ENCODE measurements at places on chromosomes 11 and 22.

- no peak for DNase-seq
Measured at GRCh38 chr11:134024420-134025081, 44.3 kb upstream of the JAM3 start.

- DNase-seq: no peak
Measured at GRCh38 chr22:19958083-19959042, 16.7 kb upstream of the TXNRD2 start.

- DNase-seq: no peak
Measured at GRCh38 chr11:15728207-15728606, 613.5 kb downstream of the INSC start.

GRCh38 chr22:45893516-45893915 is 83.4 kb downstream of the WNT7B start:
- no peak for DNase-seq

DNA sequence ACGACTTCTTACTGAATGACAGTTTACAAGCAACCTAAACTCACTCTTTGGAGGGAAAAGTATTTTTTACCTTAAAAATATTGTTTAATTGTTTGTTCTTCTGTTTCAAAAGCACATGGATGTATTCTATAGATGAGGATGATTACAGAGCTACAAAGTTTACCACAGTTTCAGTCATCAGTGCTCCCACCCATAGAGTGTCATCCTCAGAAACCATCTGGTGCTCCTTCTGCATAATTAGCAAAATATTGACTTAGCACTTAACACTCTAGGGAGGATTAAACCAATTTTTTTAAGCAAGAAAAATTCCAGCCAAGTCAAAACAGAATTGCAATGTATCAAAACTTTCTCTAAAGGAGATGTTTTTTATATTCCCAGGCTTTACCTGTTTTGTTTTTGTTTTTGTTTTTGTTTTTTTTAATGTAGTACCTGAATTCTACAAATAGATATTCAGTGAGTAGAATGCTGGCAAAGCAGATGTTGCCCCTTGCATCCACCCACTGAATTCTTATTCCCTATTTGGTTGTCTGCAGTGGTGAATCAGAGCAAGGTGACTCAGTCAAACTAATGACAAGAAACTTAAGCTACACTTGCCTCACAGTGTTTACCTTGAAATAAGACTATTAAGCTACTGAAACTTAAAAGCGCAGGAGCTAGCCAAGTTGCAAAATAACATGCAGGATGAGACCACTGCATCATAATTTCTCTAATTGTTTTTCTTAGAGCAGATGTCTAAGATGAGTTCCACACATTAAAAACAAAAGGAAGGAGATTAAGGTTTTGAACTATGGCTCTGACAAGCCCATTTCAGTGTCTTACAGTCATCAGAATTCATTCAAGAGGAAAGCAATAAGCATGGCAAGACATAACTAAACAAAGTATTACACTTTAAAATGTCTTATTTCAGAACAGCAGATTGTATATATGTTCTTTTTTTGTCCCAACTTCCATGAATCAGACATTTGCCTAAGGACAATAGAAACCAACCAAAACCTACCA is 155.1 kb upstream of the SOX6 start:
- DNase-seq: peak; percentile 77

DNA sequence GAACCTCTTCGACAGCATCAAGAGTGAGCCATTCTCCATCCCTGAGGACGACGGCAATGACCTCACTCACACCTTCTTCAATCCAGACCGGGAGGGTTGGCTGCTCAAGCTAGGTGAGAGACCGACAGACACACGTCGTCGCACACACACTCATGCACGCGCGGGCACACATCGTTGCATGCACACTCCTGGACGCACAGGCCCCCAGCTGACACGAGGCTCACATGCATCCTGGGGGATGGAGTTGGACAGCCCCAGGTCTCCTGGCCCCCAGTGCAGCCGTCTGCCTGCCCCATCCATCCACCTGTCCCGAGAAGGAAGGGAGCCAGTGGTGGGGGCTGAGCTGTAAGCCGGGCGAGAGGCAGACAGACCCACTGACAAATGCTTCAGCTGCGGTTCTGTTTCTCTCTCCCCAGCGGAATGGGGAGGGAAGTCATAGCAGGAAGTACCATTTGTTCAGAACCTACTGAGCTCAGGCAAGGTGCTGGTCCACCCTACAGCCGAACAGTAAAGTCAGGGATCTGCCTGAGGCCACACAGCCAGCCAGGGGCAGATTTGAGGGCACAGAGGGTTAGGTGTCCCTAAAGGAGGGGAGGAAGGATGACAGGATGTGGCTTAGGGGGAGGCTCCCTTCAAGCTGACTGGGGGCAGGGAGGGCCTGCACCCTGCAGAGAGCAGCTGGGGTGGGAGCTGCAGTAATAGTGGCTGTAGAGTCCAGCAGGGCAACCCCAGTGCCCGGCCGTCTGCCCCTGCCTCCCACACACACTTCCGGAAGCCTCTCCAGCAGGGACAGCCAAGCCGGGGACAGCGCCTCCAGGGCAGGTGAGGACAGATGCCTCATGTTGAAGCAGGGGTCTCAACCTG is 27.1 kb downstream of the CYTH4 start:
- no peak for DNase-seq

DNA sequence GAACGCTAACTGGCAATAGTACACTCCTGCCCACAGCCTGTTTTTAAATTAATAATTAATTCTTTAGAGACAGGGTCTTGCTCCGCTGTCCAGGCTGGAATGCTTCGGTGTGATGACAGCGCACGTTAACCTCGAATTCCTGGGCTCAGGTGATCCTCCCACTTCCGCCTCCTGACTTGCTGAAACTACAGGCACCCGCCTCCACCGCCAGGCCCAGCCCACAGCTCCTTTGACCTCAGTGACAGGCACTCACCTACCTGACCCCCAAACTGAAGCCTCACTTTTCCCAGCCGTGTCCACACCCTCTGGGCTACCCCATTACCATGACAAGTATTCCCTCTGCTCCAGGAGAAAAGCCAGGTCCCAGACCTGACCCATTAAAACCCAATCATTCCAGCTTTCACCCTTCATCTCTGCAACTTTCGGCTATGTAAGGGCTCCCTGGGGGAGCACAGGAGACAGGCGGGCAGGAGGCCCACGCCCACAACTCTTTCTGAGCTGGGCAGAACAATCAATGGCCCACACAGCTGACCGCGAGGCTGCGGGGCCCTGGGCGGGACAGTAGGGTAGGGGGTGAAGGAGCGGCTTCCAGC is 730 bp downstream of the LMNTD2 start:
- DNase-seq: no peak

DNA sequence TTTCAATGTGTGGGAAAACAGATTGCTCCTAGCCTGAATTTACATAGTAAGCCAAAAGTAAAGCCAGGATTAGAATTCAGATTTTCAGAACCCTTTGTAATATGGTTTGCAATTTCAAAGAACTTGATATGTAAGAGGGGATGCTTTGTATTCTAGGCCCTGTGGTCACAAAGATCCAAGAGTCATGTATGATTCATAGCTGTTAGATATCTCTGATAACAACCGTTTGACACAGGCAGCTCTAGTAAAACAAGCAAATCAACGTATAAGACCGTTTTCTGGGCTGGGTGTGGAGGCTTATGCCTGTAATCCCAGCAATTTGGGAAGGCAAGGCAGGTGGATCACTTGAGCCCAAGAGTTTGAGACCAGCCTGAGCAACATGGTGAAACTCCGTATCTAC is 79.6 kb downstream of the EMSY start:
- DNase-seq: no peak

- no peak for DNase-seq
Measured at GRCh38 chr22:32809786-32810554, 8.5 kb downstream of the TIMP3 start.

DNA sequence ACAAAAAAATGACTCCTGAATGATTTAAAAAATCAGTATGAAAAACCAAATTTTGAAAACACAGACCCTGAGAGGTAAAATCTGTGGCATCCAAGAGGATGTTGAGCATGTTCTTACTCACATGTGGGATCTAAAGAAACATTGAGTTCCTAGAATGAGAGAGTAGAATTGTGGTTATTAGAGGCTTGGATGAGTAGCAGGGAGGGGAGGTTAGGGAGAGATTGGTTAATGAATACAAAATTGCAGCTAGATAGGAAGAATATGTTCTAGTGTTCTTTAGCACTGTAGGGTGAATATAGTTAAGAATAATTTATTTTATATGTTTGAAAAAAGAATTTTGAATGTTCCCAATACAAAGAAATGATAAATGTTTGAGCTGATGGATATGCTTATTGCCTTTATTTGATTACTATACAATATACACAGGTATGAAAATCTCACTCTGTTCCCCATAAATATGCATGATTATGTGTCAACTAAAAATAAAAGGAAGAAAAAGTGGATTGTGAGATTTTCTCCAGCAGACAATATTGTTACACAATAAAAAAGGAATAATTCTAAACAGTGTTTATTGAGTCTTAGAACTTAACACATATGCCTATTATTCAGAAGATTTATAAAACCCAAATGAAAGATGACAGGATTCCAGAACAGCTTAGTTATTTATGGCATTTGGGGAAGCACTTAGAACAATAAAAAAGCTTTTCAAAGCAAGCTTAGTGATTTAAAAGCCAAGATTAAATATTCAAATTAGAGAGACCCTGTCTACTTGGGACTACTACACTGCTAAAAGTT is 28.7 kb downstream of the MS4A2 start:
- DNase-seq: no peak

DNA sequence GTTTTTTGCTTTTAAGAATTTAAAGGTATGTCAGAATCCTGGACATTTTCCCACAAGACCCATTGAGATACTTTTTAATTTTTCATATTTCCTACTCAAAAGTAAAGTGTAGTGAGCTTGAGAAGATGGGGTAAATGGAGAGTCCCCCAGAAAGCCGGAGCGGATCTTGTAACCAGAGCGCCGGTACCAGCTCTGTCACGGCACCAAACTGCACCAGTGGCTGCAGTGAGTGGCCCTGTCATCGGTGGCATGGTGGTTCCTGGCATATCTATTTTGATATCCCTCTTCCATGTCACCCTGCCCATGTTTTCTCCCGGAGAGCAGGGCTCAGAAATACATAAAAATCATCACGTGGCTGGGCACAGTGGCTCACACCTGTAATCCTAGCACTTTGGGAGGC is 19.3 kb downstream of the DDX25 start:
- DNase-seq: no peak

Data from astrocyte of the spinal cord (primary cell).